ENCODE measurements at places on chromosomes 7 and 10. TPM values are rescaled to one million over a fixed set of nuclear protein-coding genes. Genes with fewer than 3 reads are reported as not detected.

The TECTB gene
- total RNA-seq: not detected

The DNAH11 gene
- 0.11 TPM for total RNA-seq

DNA sequence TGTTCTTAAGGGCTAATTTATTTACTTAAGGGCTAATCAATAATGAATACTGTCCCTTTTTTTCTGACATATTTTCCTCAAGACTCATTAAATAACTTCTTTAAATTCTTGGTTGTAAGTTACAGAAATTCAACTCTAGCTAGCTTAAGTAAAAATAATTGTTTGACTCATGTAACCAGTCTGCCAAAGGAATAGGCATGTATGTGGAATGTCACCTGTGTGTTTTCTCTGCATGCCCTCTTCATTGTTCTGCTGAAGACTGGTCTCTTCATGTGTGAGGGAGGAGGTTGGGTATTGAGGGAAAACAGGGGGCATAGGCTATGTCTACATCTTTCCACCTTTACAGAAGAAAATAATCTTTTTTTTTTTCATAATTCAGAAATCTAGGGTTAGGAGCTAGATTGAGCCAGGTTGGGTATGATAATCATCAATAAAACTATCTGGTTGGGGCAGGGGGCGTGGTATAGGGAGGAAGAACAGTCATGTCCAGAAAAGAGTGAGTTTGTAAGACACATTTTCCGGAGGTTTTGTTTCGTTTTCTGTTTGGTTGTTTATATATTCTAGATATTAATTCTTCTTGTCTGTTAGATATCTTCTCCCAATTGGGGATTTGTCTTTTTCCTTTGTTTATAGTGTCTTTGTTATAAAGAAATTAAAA lies 37.9 kb downstream of the EXOC4 start:
- no peak for DNase-seq

GRCh38 chr7:30112103-30112713 lies 22.6 kb upstream of the MTURN start:
- DNase-seq: no peak

DNA sequence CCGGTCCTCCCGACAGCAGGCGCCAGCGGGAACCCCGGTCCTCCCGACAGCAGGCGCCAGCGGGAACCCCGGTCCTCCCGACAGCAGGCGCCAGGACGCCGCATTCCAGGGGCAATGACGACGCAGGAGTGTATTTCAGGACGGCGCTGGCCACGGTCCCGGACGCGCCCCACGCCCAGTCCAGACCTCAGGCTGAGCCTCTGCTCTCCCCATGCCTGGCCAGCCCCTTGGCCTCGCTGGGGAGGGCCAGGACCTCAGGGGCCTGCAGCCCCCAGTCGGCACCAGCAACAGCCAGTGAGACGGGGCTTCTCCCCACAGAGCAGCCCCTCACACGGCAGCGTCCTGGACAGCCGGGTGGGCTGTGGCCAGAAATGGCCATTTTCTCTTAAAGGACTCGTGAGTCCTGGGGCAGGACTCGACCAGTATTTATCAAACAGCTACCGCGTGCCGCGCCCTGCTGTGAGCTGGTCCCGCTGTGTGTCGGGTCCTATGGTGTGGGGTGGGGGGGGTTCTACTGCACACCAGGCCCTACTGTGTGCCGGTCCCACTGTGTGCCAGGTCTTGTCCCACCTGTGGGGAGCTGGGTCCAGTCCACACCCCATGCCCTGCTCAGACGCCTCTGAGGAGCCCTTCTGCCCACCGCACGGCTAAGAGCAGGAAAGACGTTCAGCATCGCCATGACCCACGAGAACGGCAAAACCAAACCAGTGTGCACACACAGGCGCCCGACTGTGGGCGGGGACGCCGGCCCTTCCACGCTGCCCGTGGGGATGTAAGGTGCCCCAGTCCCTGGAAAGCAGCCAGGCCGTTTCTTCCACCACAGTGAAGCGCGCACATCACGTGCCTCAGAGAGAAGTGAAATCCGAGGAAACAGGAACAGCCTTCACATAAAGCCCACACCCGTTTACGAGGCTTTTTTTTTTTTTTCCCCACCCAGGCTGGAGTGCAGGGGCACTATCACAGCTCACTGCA lies 33.3 kb downstream of the GET4 start:
- no peak for DNase-seq

GRCh38 chr7:64602518-64602917 lies 39.6 kb upstream of the ZNF680 start:
- DNase-seq: no peak

GRCh38 chr10:16938952-16939351 lies 121.7 kb upstream of the RSU1 start:
- DNase-seq: no peak

- no peak for DNase-seq
These were observed 45.1 kb downstream of the BPGM start for GRCh38 chr7:134691546-134692343.
